Activated CD8-positive, alpha-beta memory T cell treated with anti-CD3 and anti-CD28 coated beads for 1 hour (primary cell): ENCODE measurements at places on chromosomes 3 and 15.
A peak's percentile ranks its signal among the peaks of the same experiment; 100 is the strongest.

DNA sequence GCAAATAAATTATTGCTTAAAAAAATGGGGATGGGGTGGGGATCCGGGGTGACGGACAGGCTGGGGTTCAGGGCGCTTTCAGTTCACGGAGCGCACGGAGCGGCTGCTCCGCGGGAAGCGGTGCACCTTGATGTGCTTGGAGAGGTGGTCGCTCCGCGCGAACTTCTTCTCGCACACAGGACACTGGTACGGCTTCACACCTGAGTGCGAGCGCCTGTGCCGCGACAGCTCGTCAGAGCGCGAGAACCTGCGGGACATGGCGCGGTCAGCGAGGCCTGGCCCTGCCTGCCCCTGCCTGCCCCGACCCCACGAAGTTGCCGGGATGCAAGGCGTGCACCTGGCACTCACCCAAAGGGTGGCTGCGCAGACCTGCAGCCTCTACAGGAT lies 13.6 kb downstream of the KLF15 start:
- DNase-seq: no peak

DNA sequence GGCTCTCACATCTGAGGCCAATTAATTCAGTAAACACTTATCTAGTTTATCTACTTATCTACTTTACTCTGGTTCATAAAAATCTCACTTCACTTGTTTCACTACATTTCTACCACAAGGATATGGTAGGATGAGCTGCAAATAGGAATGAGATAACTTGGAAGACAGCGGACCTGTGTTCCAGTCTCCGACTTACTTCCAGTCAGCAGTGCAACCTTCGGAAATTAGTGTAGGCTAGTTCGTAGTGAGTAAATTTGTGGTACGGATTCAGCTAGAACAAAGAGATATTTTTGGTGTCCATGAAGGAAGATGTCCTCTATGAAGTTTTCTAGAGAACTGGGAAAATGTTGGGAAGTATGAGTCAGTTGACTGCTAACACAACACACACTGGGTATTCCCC lies 66.3 kb downstream of the TPRG1 start:
- no peak for DNase-seq

DNA sequence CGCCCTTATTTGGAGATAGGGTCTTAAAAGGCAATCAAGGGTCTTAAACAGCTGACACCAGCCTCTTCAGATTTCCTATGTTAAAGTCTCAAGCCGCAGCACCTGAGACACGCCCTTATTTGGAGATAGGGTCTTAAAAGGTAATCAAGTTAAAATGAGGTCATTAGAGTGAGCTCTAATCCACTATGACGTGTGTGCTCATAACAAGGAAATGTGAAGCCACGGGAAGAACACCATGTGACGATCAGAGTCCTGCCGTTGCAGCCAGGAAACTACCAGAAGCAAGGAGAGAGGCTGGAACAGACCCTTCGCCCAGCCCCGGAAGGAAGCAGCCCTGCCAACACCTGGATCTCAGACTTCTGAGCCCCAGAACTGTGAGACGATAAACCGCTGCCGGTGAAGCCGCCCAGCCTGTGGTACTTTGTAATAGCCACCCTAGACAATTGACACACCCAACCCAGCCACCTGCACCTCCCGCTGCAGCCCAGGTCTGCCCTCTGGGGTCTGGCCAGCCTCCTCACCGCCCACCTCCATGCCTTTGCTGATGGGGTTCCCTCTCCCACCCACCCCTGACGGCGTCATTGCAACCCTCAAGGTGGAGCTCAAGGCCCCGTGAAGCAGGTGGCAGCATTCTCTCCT lies 137.9 kb downstream of the MEGF11 start:
- peak; percentile 18 for DNase-seq

- DNase-seq: no peak
These were observed 61.6 kb downstream of the MAP4 start for GRCh38 chr3:47954567-47954966.

DNA sequence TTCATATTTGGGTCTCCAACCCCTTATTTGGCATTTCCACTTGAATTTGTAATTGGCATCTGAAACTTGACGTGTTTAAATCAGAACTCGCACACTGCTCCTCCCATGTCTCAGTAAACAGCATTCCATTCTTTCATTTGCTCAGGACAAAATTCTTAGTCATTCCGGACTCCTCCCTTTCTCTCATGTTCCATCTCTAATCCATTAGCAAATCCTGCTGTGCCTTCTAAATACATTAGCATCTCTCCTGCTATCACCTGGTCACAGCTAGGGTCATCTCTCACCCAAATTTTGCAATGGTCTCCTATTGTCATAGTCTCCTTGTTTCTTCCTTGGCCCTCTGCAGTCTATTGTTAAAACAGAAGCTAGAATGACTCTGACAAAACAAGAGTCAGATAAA lies 119.9 kb upstream of the CADPS start:
- no peak for DNase-seq

DNA sequence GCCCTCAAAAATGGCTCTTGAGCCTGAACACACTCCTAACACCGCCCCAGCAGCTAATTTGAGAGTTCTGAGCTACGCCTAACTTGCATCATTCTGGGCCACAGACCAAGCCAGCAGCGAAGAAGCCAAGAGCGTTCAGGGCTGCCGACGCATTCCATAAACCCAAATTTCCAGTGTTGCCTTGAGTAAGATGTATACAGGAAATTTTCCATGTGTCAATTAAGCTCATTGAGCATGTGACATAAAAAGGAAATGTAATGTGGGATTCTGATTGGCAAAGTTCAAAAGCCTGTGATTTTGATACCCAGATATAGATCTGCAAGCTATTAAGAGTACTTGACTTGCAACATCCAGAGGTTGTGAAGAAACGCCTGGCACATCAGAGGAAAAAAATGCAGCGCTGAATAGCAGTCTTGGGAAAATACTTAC lies 148.6 kb upstream of the NR2F2 start:
- no peak for DNase-seq

GRCh38 chr3:139751789-139752188 lies 74.0 kb upstream of the NMNAT3 start:
- no peak for DNase-seq

DNA sequence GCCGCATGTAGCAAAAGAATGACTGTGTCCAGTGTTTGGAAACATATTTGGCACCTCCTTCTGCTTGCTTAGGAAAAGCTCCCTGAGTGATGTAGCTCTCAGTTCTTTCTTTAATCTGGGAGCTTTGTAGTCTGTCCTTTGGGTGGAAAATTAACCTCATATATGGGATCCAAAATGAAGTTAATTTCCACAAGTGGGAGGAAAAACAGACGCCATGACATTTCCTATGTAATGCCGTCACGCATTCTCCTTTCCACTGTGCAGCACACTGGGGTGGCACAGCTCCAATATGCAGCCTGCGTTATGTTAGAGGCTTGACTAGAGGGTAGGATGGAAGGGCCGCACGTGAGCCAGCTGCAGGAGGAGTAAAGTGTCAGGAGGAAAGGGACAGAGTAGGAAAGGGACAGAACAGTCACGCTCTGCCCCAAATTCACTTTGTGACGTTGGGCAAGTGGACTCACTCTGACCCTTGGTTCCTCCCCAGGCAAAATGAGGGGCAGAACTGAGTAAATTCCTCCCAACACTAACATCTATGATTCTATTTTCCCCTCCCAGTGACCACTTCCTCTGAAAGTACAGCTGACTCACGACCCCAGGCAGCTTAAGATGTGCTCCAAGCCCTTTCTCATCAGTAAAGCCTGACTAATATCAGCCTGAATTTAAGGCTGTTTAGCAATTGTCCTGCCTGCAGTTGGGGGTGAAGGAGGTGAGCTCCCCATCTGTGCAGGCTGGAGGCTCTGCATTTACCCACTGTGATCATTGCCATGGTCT lies 176.5 kb upstream of the PFN2 start:
- no peak for DNase-seq

DNA sequence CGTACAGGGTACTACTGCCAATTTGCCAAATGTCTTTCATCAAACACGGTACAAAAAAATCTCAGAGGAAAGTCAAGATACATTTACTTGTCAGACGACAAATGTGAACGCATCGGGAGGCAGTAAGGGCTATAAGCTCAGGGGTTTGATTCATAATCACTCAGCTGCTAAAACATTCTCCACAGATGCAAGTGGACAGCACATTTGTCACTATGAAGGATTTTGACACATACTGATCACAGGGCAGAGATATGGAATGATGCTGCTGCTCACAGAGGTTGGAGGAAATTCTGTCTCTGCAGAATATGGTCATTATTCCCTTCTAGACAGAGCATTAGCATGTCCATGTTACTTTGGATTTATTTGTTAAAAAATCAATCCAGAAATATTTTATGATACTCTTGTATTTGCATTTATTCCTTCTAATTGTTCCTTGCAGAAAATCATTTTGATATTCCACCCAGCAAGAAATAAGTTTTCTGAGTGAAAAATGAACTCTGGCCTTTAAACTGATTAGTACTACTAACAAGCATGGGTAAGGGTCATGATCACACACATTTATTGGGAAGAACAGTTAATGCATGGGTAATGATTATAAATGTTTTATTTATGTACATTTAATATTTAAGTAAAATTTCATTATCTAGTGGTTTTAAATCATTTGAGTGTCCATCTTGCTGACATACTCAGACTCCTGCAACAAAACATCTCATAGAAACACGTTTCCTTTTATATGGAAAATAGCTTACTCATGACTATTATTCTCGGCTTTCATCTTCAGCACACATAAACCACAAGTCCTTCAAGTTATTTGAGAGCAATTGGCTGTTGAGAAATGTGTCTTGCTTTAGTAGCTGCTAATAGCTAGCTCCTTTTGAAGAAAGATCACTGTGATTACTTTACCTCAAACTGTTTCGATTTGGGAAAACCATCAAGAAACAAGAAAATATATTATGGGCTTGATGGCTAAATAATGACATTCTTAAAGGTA lies 559.3 kb downstream of the MECOM start:
- no peak for DNase-seq
